ENCODE measurements at places on chromosomes 1 and 21. TPM values are rescaled to one million over a fixed set of nuclear protein-coding genes. Genes with fewer than 3 reads are reported as not detected.

Gene TP73
- polyA plus RNA-seq, result not detected

Gene EVI5
- polyA plus RNA-seq, result 2.2 TPM

Gene F3
- not detected for polyA plus RNA-seq

Gene CATSPERE
- polyA plus RNA-seq, result not detected

DNA sequence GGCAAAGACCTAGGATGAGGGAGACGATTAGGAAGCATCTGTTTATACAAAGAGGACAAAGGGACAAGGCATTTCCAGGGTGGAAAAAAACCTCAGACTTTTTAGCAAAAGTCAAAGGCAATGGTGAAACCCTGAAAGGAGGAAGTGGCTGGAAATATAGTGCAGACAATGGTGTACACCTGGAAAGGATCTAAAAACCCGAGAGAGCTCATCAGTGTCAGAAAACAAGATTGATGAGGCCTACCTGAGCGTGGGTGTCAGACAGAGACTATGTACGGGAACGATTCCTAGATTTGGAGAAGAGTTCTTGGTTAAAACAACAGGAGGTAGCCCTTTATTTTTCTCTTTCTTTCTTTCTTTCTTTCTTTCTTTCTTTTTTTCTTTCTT is 68.8 kb upstream of the HUNK start:
- H3K27ac ChIP-seq, result no peak overlapping the region
- no peak overlapping the region for H3K4me3 ChIP-seq
- no peak for DNase-seq
- H3K27me3 ChIP-seq, result peaks cover 6% of the 10 kb centered on the region
- H3K4me1 ChIP-seq, result no peaks in the 10 kb centered on the region
- H3K36me3 ChIP-seq, result no peaks in the 10 kb centered on the region

DNA sequence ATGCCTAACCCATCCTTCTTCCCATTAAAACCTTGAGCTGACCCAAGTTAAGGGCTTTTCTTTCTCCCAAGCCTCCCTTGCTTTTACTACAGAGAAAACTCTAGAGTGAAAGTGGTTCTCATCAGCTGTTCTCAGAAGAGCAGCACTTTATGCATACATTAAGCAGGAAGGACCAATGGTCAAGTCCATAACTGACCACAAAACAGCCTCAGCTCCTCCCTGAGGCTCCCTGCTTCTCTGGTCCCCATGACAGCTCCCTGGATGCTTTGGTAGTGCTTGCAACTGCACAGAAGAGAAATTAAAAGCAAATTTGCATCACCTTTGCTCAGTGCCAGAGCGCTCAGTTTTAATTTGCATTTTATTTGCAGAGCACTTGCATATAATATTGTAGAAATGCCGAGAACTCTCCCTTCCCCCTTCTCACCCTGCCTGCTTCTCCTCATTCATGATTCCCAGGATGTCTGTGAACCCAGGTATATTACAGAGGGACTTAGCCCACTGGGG is 56.1 kb downstream of the LMX1A start:
- H3K4me3 ChIP-seq, result no peak overlapping the region
- DNase-seq, result no peak
- H3K4me1 ChIP-seq, result no peaks in the 10 kb centered on the region
- H3K36me3 ChIP-seq, result no peaks in the 10 kb centered on the region
- H3K27ac ChIP-seq, result no peak overlapping the region

- H3K4me1 ChIP-seq, result no peaks in the 10 kb centered on the region
- H3K27ac ChIP-seq, result no peak overlapping the region
- no peaks in the 10 kb centered on the region for H3K36me3 ChIP-seq
- DNase-seq, result no peak
- no peak overlapping the region for H3K4me3 ChIP-seq
- H3K27me3 ChIP-seq, result peaks cover 6% of the 10 kb centered on the region
Measured at GRCh38 chr1:244012202-244012601, 38.9 kb upstream of the ZBTB18 start.

DNA sequence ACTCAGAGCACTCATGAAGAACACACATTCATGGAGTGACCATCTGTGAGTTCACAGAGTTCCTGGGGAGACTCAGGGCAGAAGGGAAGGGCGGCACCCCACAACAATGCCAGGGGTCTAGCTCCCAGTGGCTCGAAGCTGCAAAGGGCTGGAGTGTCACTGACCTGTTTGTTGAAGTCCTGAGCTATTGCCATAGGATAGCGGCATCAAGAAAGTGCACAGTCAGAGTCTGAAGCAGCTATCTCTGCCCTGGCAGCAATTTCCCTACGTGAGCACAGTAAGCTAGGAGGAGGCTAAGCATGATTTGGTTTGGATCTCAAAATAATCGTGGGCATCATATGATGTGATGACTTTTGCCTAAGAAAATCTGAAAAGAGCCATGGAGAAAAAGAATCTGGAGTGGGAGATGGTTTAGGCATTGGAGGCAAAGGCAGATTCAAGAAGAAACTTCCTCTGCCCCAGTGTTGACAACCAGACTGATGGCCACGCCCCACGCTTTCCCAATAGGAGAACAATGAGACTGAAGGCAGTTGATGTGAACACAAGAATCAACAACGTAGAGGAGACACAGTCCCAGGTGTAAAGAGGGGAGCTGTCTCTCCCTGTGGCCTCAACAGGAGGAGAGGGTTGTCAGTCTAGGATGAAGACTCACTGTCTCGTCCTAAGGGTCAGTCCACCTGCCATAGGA is 100.0 kb upstream of the SLC25A33 start:
- no peak overlapping the region for H3K27ac ChIP-seq
- H3K27me3 ChIP-seq, result peaks cover 19% of the 10 kb centered on the region
- H3K36me3 ChIP-seq, result no peaks in the 10 kb centered on the region

DNA sequence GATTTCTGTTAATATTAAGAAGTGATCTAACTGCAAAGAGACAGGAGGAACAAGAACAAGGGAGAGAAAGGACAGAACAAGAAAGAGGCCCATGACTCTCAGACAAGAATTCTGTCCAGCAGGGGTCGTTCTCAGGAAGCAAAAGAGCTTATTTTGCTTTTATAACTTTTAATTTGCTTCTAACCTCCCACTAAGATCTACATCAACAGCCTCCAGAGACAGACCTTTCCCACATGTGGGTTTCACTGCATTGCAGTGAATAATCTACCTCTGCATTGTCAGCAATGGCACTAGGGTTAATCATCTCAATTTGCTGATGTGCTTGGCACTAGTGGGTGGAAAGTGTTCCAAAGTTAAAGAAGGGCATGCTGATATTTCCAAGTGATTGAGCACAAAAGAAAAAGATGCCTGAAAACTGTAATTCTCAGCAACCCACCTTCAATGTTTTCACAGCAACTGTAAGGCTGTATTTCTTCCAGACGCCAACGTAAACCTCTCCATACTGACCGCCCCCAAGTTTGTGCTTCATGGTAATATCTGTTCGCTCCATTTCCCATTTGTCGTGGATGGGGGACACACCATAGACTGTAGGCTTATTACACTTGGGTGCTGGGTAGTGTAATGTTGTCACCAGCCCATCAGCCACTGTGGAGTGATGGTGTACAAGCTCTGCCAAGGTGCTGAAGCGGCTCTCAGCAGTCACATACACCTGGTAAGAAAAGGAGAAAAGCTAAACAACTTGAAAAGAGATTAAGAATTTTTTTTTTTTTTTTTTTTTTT is 39.5 kb downstream of the TOR3A start:
- no peak overlapping the region for H3K27ac ChIP-seq
- H3K36me3 ChIP-seq, result peaks cover 29% of the 10 kb centered on the region
- H3K4me1 ChIP-seq, result no peaks in the 10 kb centered on the region
- no peaks in the 10 kb centered on the region for H3K27me3 ChIP-seq
- peak; percentile 7 for DNase-seq

GRCh38 chr1:236654957-236655356 is 31.3 kb upstream of the ACTN2 start:
- no peaks in the 10 kb centered on the region for H3K36me3 ChIP-seq
- H3K4me3 ChIP-seq, result no peak overlapping the region
- H3K4me1 ChIP-seq, result no peaks in the 10 kb centered on the region
- H3K27ac ChIP-seq, result no peak overlapping the region

DNA sequence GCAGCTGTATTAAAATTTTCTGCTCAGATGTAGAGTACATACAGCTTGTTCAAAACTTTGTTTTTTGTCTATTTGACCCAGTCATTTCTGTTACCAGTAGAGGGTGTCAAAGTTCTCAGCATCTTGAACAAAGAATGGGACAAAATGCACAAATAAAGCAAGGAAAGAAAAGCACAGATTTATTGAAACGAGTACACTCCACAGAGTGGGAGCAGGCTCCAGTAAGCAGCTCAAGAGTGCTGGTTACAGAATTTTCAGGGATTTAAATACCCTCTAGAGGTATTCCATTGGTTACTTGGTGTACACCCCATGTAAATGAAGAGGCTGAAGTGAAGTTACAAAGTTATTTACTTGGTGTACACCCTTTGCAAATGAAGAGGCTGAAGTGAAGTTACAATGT is 8.9 kb upstream of the PRMT6 start:
- no peak for DNase-seq
- H3K4me3 ChIP-seq, result no peak overlapping the region
- H3K27ac ChIP-seq, result no peak overlapping the region

GRCh38 chr21:45470773-45471524 is 66.0 kb downstream of the COL18A1 start:
- DNase-seq, result no peak
- no peak overlapping the region for H3K4me3 ChIP-seq
- peaks cover 5% of the 10 kb centered on the region for H3K27me3 ChIP-seq
- H3K4me1 ChIP-seq, result no peaks in the 10 kb centered on the region

- H3K36me3 ChIP-seq, result no peaks in the 10 kb centered on the region
- no peak overlapping the region for H3K4me3 ChIP-seq
- H3K27me3 ChIP-seq, result no peaks in the 10 kb centered on the region
- DNase-seq, result no peak
- H3K4me1 ChIP-seq, result no peaks in the 10 kb centered on the region
Measured at GRCh38 chr21:29669416-29669815, 270.4 kb downstream of the GRIK1 start.

DNA sequence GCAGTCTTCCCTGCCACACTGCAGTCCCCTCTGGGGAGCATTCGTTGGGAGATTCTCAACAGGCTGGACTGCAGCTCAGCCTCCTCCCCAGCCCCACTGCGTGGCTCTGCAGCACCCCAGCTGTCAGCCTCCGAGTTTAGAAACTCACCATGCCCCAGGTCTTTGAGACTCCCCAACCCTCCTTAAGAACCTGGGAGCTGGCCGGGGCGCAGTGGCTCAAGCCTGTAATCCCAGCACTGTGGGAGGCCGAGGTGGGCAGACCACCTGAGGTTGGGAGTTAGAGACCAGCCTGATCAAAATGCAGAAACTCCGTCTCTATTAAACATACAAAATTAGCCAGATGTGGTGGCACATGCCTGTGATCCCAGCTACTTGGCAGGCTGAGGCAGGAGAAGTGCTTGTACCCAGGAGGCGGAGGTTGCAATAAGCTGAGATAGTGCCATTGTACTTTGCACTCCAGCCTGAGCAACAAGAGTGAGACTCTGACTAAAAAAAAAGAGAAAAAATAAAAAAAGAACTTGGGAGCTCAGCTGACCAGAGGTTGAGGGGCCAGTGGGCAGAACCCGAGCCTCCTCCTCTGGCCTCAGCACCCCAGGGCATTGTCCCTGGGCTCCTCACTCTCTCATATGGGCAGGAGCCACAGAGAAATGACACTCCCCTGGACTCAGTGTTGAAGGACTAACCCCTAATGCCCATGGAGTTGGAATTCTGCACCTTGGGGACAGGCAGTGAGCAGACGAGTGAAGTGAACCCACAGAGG is 5.6 kb downstream of the OLIG2 start:
- peaks cover 45% of the 10 kb centered on the region for H3K4me1 ChIP-seq
- no peaks in the 10 kb centered on the region for H3K36me3 ChIP-seq

DNA sequence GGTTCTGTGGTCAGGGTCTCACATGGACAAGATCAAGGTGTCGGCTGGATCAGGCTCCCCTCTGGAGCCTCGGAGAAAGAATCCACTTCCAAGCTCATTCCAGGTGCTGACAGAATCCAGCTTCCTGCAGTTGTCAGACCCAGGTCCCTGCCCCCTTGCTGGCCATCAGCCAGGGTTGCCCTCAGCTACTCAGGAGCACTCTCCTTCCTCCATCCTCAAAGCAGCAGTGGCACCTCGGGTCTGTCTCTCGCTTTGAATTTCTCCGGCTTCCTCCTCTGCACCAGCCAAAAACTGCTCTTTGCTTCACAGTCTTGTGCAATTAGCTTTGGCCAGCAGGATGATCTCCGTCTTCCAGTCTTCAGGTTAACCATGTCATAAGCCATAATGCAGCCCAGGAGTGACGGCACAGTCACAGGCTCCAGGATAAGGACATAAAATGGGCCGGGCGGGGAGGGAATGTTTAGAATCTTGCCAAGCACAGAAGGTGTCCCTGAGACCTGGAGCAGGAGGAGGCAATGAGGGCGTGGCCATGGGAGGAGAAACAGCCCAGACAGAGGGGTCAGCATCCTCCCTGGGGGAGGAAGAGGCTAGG is 79.4 kb upstream of the SLC25A33 start:
- H3K27me3 ChIP-seq, result peaks cover 3% of the 10 kb centered on the region
- H3K4me1 ChIP-seq, result no peaks in the 10 kb centered on the region
- no peaks in the 10 kb centered on the region for H3K36me3 ChIP-seq
- no peak overlapping the region for H3K4me3 ChIP-seq
- DNase-seq, result no peak
- H3K27ac ChIP-seq, result no peak overlapping the region

DNA sequence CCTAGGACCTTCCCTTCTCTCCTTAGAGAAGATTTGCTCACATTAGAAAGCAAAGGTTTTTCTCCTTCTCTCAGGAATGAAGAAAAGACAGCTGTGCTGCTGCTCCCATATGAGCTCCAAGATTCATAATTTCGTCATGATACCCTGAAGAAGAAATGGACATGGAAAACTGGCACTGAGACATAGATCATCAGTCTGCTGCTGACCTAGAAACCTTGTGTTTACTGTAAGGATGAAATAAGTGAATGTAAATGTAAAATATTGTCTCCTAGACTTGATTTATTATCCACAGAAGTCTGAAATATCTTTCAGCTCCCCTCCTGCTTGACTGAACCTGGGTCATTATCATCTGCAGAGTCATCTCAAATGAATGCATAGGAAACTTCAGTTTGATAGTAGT is 77.9 kb downstream of the ZC3H11B start:
- no peak for DNase-seq
- H3K27me3 ChIP-seq, result peaks cover 2% of the 10 kb centered on the region
- no peaks in the 10 kb centered on the region for H3K36me3 ChIP-seq
- no peak overlapping the region for H3K4me3 ChIP-seq
- no peaks in the 10 kb centered on the region for H3K4me1 ChIP-seq

DNA sequence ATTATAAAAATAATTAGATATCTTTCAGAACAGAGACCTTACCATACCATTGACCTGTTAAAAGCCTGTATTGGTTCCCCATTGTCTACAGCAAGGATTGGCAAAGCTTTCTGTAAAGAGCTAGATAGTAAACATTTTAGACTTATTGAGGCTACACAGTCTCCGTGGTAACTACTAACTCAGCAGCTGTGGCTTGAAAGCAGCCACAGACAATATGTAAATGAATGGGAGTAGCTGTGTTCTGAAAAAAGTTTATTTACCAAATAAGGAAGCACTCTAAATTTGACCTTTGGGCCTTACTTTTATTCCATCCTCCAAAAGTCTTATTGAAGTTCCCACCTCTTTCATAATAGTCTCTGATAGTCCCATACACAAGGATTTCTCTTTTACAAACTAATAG is 39.7 kb downstream of the NUP210L start:
- no peaks in the 10 kb centered on the region for H3K27me3 ChIP-seq
- no peaks in the 10 kb centered on the region for H3K36me3 ChIP-seq
- no peak overlapping the region for H3K4me3 ChIP-seq
- H3K4me1 ChIP-seq, result peaks cover 14% of the 10 kb centered on the region
- DNase-seq, result no peak
- H3K27ac ChIP-seq, result peak overlapping the region; percentile 84
